Mucosa of descending colon (tissue), 3 donors: ENCODE measurements at places on chromosomes 4 and X. TPM values are rescaled to one million over a fixed set of nuclear protein-coding genes. Genes with fewer than 3 reads are reported as not detected.

WNK3 gene
- total RNA-seq = 0.14 TPM

NSG1 gene
- total RNA-seq = 3.3 TPM

USP17L22 gene
- not detected for total RNA-seq

INPP4B gene
- 22.2 TPM for total RNA-seq

XAGE1B gene
- not detected for total RNA-seq
